Substantia nigra (tissue), 51 donors: ENCODE measurements at places on chromosomes 3 and 15.

- DNase-seq = no peak
These were observed 66.7 kb downstream of the FILIP1L start for GRCh38 chr3:100047455-100048141.

GRCh38 chr3:86982883-86983282 lies 8.1 kb downstream of the VGLL3 start:
- no peak for DNase-seq

- no peak for DNase-seq
These were observed 32.4 kb upstream of the LDHAL6B start for GRCh38 chr15:59174151-59174834.

DNA sequence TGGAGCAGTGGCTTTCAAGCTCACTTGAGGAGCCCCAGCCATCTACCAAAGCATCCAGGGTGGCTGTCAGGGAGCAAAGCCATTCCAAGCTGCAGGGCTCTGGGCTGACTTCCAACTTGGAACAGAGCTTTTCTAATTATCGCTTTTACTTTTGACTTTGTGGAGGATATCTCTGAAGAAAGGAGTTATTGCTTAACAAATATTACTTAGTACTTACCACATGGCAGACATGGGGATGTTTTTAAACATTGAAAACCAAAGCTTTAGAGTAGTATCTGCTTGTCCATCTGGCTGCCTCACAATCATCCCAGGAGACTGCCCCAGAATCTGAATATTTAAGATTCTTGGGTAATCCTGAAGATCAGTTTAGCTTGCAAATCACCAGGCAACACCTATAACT lies 8.9 kb downstream of the TAGLN3 start:
- DNase-seq = no peak

DNA sequence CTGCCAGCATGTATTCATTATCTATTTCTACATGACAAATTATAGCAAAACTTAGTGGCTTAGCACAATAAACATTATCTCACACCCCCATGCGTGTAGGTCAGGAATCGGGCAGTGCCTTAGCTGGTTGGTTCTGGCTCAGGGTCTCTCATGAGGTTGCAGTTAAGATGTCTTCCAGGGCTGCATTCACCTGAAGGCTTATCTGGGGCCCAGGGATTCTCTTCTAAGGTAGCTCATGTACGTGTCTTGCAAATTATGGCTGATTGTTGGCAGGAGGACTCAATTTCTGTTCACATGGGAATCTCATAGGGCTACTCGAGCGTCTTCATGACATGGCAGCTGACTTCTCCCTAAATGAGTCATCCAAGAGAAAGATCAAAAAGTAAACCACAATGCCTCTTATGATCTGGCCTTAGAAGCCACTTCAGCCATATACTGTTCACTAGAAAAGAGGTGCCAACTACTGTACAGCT lies 42.9 kb upstream of the TSC22D2 start:
- no peak for DNase-seq

GRCh38 chr3:38726751-38727150 lies 77.3 kb upstream of the SCN5A start:
- no peak for DNase-seq

DNA sequence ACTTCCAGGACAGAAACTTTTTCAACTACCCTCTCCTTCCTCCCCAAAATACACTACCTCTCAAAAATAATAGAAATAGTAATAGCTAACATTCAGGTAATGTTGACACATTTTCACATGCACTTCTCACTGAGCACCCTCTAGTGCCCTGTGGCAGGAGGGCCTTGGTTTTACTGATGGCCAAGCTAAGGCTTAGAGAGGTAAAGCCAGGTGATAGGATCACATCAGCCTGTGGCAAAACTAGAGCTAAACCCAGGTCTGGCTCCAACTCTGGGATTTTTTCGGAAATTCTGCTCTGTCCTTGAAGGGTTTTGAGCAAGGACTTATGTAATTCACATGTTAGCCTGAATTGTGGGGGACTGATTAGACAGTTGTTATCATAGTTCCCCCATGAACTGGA lies 922 bp upstream of the TAMM41 start:
- no peak for DNase-seq

DNA sequence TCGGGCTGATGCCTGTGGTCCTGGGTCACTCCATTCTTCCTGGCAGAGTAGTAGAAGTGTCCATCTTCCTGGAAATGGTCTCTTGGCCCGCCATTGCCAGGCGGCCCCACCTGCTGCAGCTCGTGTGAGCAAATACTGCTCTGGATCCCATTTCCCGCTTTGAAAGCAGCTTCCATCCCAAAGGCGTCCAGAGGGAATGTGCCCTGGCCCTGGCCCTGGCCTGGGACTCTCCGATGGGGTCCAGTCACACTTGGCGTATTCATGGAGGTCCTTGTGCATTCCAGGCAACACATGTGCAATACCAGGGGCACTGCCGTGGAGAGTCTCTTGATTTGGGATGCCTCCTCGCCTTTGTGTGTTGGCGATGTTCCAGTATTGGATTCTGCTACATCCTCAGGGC lies 111.1 kb downstream of the SNRPN start:
- DNase-seq = no peak
